ENCODE measurements at places on chromosomes 7 and 10.

GRCh38 chr10:59970396-59971368, 64.3 kb upstream of the CCDC6 start:
- DNase-seq = no peak

GRCh38 chr10:58475322-58476277, 37.1 kb upstream of the BICC1 start:
- peak; percentile 86 for DNase-seq

DNA sequence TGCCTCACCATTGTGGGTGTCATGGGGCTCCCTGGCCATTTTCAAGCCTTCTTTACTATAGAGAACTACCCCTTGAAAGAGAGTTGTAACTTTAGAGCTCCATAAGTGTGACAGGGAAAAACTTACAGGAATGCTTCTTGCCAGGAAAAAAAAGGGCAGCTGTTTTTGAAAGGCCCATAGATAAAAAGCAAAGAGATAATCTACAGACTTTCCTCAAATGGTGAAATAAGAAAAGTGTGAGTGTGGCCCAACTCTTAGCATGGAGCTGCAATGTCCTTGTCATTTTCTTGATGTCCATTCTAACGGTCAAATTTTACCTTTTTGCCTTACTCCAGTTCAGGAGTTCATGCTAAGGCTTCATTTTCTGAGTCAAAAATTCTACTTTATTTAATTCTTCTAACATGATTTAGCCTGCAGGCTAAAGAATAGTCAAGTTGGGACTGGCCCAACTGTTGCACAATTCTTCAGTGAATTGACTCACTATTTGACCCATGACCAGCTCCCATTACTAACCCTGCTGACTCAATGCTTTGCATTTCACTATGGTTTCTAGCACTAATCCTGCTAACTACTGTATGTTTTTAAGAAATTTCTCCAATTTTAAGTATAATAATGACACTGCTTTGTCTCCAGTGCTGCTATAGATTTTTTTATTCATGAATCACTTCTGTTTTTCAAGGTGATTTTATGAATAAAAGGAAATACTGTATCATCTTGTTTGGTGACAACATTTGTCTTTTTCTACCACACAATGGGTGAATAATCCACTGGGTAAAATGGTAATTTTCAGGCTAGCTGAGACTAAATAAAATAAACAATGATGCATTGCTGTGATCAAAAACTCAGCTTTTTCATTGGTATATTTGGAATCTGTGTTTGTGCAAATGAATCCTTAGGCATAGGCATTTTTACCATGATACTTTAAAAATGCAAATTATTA, 41.4 kb upstream of the SGCE start:
- peak; percentile 95 for DNase-seq

GRCh38 chr10:77028042-77028441, 609.6 kb downstream of the KCNMA1 start:
- no peak for DNase-seq

- no peak for DNase-seq
These were observed 6.3 kb upstream of the CTBP2 start for GRCh38 chr10:125166658-125167057.

- no peak for DNase-seq
These were observed 39.2 kb downstream of the CD36 start for GRCh38 chr7:80677629-80678028.
